Frontal cortex (tissue), 4 donors: ENCODE measurements at places on chromosomes 16 and 17.

GRCh38 chr17:40253565-40253964, 34.1 kb upstream of the CDC6 start:
- no peak for DNase-seq

DNA sequence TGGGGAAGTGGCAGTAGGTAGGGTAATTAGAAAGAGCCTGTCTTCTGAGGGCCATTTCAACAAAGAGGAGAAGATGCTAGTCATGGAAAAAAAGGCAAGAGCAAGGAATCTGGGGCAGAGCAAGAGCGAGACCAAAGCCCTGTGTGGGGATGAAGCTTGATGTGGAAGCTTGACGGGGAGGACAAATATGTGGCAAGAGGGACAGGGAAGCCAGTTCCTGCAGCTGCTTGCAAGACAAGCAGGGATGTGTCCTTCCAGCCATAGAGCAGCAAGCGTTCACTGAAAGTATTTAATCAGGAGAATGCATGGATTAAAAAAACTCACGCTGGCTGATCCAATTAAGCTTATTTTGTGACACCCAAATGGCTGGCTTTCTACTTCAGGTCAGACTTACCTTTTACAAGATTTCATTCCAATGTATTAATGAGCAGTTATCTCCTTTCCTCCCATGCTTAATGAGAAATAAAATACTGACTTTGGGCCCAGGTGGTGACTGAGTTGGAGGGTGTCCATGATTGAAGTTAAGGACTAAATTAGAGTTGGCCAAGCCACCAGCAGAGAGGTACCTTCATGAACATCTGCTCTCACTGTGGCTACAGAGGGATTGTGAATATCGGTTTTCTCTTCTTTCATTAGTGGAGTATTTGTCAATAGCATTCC, 76.8 kb downstream of the ABCA8 start:
- DNase-seq = no peak

GRCh38 chr17:38567350-38567749, 38.4 kb downstream of the SRCIN1 start:
- no peak for DNase-seq

DNA sequence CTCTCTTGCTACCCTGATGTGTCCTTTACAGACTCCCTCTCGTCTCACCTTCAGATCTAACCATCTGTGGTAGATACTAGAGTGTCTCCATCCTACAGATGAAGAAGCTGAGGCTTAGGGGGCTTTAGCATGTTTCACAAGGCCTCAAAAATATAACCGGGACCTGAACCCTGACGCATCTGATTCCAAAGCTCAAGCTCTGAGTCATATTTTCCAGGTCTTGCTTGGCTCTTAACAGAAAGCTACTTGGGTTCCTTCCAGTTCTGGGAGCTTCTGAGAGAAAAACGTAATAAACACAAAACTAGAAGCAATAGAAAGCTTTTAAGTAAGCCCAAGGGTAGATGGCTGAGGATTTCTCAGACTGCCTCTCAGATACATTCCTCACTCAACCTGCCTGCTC, 224.3 kb upstream of the EEF2KMT start:
- DNase-seq = no peak

DNA sequence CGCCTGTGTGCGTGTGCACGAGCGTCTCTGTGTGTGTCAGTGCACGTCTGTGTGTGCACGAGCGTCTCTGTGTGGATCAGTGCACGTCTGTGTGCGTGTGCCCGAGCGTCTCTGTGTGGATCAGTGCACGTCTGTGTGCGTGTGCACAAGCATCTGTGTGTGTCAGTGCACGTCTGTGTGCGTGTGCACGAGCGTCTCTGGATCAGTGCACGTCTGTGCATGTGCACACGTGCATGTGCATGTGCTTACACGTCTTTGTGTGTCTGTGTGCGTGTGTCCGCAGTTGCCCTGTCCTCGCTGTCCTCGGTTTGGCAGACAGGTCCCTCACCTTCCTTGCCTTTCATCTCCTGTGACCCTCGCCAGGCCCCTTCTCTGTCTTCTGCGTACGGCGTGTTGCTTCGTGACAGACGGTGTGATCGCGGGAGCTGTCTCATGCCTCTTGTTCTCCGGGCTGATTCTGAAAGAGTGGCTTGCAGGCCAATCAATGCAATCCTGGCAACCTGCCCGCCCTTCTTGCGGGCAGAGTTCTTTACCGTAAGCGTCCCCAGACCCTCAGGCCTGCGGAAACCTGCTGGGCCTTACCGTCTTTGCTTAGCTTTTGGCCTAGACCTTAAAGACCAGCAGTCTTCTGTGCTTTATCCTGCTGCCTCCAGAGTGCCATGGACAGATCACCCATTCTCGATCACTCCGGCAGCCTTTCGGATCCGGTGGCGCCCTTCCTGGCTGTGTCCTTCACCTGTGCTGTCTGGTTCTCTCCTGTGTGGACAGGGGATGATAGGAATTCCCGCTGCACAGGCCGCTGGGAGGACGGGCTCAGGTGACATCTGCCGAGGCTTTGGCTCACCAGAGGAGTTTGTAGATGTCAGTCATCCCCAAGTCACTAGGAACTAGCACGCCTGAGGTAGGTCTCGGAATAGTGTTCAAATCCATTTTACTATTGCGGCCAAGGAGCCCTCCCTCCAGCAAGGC, 18.5 kb downstream of the MLYCD start:
- DNase-seq = no peak

GRCh38 chr16:47646914-47647313, 185.8 kb downstream of the PHKB start:
- DNase-seq = no peak

- DNase-seq = no peak
Observed at GRCh38 chr16:81241706-81242105, 3.2 kb downstream of the BCO1 start.

DNA sequence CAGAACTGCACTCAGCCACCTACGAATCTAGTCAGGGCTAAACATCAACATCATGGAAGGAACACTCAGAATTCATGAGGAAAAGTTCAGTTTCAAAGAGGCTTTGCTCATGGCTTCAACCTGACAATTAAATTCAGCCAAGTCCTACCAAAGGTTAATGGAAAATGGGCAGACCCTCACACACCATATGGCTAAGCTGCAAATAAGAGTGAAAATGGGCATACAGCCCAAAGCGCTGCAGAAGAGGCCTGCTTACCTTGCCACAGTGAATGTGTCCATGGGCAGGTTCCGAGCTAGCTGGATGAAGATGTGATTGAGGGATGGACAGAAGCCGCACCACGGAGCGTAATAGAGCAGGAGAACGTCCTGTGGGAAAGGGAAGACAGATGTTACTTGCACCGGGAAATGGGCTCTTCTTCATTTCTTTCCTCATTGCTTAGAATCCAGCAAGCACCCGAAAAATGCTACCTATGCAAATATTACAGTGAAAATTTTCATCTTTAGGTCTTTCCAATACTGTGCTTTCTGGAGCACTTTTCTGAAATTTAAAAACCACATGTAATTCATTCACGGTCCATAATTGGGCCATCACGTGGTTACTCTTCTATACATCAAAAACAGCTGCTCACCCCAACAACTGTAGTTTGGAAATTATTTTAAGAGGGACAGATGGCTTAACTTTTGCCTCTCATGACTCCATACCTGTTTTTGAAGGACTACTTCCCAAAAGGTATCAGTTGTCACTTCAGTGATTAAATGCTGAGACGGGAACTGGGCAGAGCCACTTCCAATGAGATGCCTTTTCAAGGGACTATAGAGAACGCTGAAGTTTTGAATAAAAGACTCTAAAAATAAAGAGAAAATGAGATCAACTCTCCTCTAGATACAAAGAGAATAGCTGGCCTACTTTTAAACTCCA, 19.6 kb downstream of the SNN start:
- DNase-seq = no peak

- DNase-seq = peak; percentile 58
Observed at GRCh38 chr17:46832945-46833839, 14.7 kb upstream of the WNT3 start.
